ENCODE measurements at places on chromosomes 3 and 15.

GRCh38 chr3:127637971-127638370 lies 9.0 kb downstream of the PODXL2 start:
- no peak for DNase-seq

DNA sequence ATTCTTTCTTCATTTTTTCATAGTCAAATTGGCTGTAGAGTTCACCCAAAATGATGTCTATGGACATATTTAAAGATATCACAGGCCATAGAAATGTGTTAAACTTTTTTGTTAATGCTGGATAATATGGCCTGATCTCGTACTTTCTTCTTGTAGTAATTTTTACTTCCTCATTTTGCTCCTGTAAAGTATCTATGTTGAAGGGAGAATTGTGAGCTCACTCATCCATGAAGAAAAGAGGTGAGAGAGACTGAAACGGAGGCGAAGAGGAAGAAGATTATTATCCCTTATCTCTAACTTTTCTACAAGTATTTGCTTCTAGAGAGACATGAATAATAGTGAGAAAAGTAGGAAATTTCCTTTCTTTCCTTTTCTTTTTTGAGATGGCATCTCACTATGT lies 613.8 kb upstream of the TBL1XR1 start:
- no peak for DNase-seq

DNA sequence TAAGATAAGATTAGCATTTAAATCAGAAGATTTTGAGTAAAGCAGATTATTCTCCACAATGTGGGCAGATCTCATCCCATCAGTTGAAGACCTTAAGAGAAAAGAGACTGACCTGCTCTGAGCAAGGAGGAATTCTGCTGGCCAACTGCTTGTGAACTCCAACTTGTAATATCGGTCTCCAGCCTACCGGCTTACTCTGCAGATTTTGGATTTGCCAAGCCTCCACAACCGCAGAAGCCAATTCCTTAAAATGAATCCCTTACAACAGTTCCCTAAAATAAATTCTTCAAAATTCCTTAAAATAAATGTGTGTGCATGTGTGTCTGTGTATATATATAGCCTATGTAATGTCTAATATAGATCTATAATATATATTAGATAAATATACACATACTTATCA lies 107.4 kb upstream of the KLF13 start:
- DNase-seq, result no peak

GRCh38 chr3:55893045-55893664 lies 406.0 kb upstream of the WNT5A start:
- no peak for DNase-seq

GRCh38 chr3:177158461-177158860 lies 38.8 kb downstream of the TBL1XR1 start:
- no peak for DNase-seq

DNA sequence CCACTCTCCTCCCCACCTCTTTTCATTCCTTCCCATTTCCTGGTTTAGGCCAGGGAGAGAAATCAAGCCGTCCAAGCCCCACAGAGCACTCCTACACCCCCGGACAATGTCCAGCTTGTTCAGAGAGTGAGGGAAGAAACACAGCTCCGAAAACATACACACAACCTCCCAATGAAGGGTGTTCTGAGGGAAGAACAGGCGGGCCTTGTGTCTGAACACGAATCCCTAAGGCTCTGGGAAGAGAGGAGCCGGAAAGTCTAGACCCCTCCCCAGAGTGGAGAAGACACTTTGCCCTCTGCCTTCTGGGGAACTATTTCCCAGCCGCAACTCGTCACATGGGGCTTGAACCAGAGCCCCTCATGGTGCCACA lies 30.5 kb downstream of the ACAN start:
- no peak for DNase-seq

GRCh38 chr3:136042608-136043221 lies 77.2 kb downstream of the PPP2R3A start:
- no peak for DNase-seq

- no peak for DNase-seq
These were observed 50.0 kb upstream of the SMAD6 start for GRCh38 chr15:66651913-66652642.

GRCh38 chr3:132293251-132293650 lies 24.0 kb upstream of the ACP3 start:
- no peak for DNase-seq

DNA sequence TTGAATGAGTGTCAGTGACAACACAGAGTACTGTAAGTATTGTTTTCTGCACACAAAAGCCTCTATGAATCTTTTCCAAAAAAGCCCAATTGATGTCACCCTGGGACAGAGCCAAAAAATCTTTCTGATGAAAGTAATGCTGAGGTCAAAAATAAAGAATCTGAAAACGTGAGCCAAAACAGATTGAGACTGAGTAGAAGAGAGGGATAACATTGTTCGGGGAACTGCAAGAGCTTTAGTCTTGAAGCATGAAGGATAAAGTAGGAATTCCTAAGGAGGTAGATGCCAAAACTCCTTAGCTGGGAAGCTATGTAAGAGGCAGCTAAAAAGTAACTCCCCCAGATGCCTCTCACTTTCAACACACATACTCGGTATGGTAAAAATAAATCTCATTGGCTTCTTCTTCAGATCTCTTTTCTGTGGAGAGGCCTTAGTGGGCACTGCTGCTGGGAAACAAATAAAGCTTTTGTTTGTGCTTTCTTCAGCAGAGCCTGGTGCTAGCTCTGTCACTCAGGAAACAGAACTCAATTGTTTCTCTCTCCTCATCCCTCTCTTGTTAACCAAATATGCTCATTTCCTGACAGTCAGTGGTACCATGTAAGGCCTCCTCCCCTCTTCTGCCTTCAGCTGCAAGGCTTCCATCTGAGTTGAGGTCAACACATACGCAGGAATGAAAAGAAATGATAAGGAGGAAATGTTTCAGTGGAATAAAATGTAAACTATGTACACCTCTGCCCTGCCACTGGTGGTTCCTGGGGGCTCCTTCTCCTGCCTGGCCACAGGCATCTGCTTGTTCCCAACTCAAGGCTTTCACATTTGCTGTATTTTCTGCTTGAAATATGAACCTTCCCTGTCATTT lies 58.1 kb downstream of the CD200 start:
- DNase-seq, result no peak

DNA sequence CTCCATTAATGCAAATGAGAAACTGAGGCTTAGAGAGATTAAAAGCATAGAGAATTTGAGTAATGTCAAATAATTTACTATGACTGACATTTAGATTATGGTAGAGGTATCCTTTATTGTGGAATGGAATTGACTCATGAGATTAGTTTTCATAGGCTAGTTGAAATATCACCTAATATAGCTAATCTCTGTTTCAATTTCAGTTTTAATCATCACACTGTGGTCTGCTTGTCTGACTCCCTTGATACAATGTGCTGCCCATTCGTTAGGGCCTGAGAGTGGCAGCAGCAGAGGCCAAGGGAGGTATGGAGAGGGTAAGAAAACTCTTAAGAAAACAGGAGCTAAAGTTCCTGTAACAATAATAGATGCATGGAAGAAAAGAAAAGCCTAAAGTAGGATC lies 13.2 kb upstream of the ZBTB20 start:
- no peak for DNase-seq

DNA sequence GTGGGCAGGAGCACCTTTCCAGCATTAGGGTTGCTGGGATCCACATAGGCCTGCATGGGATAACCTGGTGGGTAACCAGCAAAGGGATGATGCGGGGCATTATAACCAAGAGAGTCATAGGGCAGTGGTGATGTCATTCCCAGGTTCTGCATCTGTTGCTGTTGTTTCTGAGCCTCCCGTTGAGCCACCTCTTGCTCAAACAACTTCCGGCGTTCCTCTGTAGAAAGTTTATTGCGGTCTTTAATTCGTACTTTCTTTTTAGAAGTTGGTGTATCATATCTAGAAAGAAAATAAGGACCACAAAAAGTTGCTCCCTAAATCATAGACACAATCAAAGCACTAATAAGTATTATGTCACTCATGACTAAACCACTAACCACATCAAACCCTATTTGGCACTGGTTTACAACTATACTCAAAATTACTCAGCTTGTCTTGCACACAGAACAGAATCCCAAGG lies 77.8 kb downstream of the NBEAL2 start:
- peak; percentile 38 for DNase-seq

- no peak for DNase-seq
These were observed 193.9 kb downstream of the TLE3 start for GRCh38 chr15:69903470-69904469.

- DNase-seq, result no peak
These were observed 270.6 kb upstream of the TPRG1 start for GRCh38 chr3:188901126-188901525.

- DNase-seq, result no peak
These were observed 100.4 kb upstream of the PHLDB2 start for GRCh38 chr3:111758642-111759041.

DNA sequence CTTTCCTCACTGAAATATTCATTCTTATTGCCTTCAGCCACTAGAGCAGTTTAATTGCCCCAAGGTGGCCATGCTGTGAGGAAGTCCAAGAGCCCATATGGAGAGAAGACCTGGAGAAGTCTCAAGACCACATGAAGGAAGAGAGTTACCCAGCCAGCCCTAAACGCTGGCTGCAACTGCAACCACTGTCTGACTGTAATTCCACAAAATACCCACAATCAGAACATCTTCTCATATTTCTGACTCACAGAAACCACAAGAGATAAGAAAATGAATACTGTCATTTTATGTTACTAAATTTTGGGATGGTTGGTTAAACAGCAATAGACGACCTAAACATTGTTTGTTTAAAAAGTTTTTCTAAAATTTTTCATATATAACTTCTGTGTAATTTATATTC lies 14.7 kb upstream of the SST start:
- DNase-seq, result no peak

GRCh38 chr3:42705962-42706585 lies 3.5 kb upstream of the HHATL start:
- no peak for DNase-seq

DNA sequence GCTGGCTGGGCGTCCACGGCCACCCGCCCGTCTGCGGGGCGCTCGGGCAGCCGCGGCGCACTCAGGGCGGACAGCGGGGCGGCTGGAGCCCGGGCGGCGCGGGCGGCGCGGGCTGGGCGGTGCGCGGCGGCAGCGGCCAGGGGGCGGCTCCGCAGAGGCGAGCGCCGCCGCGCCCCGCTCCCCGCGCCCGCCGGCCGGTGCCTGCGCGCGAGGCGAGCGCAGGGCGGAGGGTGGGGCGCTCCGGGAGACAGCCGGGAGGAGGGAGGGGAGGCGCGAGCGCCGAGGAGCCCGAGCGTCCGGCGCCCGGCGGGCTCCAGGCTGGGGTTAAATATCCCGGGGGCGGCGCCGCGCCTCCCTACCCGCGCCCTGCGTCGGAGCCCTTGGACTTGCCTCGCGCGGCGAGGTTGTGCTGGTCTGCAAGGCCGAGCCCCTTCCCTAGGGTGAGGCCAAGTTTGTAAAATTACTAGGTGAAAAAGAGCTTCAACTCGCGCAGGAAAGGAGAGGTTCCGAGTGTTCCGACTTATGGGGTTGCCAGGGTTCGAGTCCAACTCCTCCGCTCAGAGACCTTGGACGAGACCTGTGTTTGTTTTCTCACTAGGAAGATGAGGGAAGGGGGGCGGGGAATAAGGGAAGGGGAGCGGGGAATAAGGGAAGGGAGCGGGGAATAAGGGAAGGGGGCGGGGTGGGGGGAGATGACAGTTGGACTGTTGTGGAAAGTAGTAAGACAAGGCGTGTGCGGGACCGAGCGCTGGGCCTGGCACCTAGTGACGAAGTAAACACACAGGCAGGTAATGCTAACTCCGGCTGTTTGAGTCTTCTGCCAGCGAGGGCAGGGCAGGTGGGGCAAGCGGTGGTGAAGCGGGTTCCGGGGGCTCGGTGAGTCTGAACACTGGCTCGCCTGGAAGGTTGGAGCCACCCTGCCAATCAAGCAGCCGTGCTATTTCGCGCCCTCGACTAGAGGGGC lies at the start of gene TNFAIP8L3:
Gene TNFAIP8L3 (minus strand): TSS at position 301 of the 964 bp plus-strand sequence. CDS start 311 bp downstream, outside the sequence.
- no peak for DNase-seq

DNA sequence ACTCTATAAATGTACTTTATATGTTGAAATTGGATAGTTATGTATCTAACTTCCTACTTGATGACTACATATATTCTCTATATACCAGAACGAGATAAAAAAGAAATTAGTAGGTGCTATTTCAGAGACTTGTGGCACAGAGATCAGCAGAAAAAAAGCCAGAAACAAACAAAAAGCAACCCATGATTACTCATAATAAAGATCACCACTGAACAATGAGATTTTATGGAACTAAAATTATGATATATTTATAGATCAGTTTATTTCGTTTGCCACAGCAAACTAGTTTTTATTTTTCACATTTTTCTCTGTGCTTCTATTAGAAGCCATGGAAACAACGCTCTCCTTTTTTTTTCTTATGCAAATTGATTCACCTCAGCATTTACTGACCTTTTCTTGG lies 15.1 kb upstream of the PROK2 start:
- no peak for DNase-seq

GRCh38 chr15:43314171-43314570 lies 16.2 kb downstream of the LCMT2 start:
- DNase-seq, result no peak

- DNase-seq, result no peak
These were observed 140.2 kb downstream of the ITPR1 start for GRCh38 chr3:4633078-4634004.

DNA sequence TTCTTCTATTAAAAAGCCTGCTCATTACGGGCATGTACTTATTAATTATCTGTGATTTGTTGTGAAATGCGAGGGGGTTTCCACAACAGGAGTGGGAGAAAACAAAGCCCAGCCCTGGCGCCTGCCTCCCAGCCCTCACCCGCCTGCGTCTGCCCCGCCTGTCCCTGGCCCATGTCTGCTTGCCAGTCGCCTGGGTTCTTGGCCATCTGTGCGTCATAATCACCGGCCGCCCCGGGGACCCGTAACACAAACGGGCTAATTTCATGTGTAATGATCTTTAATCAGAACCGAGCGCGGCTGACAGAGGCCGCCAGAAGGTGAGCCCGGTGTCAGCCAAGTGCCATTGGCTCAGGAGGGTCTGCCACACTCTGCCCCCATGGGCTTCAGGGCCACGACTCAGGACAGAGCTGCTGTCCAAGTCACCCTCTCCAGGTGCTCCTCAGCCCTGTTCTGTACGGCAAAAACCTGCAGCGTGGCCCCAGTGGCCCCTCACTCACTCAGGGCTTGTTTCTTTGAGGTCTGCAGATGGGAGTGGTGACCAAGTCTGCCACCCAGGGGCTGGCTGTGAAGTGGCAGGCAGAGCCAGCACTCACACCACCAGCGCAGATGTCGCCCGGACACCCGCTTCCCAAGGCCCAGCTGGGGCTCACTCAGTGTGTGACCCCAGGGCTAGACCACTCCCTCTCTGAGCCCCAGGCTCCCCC lies 28.8 kb upstream of the TMEM115 start:
- no peak for DNase-seq

DNA sequence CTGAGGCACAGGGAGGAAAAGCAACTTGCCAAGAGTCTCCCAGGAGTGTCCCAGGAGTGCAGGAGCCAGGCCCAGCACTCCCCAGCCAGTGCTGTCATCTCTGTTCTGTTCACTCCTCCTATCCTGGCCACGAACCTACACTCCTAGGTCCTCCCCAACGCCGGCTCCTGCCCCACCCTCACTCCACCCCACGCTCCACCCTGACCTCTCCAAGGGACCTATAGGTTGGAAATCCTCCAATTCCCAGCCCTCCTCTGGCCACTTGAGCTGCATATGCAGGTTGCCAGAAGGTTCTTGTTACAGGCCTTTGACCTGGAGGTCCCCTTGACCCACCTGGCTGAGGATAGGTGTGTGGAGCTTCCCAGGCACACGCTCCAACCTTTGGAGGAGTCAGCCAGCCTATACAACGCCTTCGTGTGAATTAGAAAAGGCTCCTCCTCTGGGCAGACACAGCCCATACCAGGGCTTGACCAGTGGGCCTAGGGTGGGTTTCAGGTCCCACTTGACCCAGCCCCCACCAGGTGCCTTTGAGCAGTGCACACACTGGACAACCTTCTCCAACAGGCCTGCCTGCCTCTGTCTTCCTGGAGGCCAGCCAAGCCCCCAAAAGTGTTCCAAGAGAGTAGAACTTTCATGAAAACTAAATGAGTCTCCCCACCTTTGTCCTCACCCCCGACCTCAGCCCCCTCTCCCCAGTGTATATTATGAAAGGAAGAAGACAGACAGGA lies 167.2 kb upstream of the TLE3 start:
- no peak for DNase-seq

Measured in stimulated activated CD4-positive, alpha-beta T cell treated with anti-CD3 and anti-CD28 coated beads, Interleukin-15, amount 100 ng/mL, for 48 hours (primary cell).